ENCODE measurements at places on chromosomes 16 and 17.

- no peak for DNase-seq
These were observed 66.3 kb downstream of the MRC2 start for GRCh38 chr17:62693616-62694409.

DNA sequence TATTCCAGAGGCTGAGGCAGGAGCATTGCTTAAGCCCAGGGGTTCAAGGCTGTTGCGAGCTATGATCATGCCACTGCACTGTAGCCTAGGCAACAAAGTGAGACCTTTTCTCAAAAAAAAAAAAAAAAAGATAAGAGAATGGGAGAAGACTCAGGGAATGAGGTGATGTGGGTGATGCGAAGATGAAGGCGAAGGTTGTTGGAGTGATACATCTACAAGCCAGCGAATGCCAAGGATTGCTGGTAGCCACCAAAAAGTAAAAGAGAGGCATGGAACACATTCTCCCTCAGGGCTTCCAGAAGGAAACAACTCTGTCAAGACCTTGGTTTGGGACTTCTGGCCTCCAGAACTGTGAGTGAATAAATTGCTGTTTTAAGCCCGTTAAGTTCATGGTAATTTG, 26.0 kb upstream of the CNEP1R1 start:
- no peak for DNase-seq

DNA sequence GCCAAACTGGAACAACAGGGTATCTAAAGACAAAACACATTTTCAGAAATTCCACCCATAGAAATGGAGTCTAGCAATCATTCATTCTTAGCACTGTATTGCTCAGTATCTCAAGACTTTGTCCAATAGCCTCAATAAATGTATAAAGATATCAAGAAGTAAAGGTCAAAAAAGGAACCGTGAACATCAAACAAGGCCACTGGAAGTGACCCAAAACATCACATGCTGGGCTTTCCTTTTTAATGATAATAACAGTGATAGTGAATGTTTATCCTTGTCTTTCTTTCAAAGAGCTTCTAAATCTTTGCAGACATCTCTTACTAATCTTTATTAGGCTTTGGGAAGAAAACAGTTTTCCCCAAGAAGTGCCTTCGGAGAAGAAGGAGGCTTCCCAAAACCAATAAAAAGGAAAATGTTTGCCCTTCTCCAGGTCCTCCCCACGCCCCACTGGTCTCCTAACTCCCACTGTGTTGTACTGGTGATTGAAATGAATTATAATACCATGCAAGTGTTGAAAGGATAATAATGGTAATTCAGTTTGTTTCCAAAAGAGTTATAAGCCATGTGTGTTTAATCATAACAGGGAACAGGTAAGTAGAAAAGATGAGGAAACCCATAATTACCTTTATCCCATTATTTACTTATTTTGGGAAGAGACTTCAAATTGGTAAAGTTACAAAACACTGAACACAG, 18.6 kb downstream of the RNF43 start:
- DNase-seq = no peak

DNA sequence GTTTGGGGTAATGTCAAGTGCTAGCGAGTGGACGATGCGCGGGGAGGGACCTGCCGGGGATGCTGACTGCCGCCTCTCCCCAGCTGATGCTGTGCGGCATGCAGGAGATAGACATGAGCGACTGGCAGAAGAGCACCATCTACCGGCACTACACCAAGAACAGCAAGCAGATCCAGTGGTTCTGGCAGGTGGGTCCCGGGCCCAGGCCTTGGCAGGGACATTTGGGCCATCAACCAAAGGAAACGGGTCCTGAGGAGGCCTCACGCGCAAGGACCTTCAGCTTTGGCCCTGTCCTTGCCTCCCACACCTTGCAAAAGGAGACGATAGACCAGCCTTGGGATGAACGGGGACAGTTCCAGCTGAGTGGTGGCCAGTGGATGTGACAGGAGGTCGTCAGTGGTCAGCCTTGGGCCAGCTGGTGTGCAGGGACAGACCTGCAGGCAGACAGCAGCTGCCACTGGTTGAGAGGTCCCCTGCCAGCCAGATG, 13.6 kb upstream of the CLEC18A start:
- DNase-seq = no peak

- no peak for DNase-seq
These were observed 41.1 kb downstream of the TBC1D16 start for GRCh38 chr17:79994602-79995001.

- DNase-seq = peak; percentile 26
These were observed 22.9 kb downstream of the DHRS7C start for GRCh38 chr17:9768381-9768934.

GRCh38 chr17:81832608-81833159, 407 bp downstream of the MCRIP1 start:
- no peak for DNase-seq

GRCh38 chr17:17541640-17542001, 45.4 kb upstream of the RASD1 start:
- no peak for DNase-seq

- DNase-seq = peak; percentile 12
These were observed 4.9 kb upstream of the RUSF1 start for GRCh38 chr16:31513126-31513525.

All from fibroblast of the conjunctiva (primary cell).